ENCODE measurements at places on chromosomes 12 and 14.
A peak's percentile ranks its signal among the peaks of the same experiment; 100 is the strongest.

GRCh38 chr12:129109174-129110001 lies 256.1 kb downstream of the GLT1D1 start:
- DNase-seq: no peak

GRCh38 chr12:53984901-53985691 lies at the start of gene HOXC10:
Gene HOXC10, plus strand, starts transcription at chr12:53985146. Its CDS starts 114 bp downstream, at chr12:53985260.
- DNase-seq: peak; percentile 68

DNA sequence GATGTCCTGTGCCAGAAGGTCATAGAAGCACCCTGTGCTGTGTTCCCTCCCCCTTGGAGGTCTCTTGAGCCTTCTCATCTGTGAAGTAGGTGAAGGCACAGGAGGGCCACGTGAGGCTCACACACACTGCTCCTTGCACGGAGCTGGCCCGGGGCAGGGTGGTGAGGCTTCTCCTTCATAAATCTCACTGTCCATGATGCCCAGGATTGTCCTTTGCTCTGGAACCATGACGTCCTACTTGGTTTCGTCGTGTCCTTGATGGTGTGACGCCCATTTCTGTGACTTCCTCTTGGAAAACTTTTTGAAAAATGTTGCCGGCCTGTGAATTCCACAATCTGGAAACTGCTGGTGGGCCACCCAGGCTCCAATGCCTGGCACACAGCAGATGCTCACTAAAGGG lies 34.4 kb downstream of the SH2B3 start:
- no peak for DNase-seq

GRCh38 chr14:75521415-75522199 lies 662 bp upstream of the BATF start:
- DNase-seq: no peak

DNA sequence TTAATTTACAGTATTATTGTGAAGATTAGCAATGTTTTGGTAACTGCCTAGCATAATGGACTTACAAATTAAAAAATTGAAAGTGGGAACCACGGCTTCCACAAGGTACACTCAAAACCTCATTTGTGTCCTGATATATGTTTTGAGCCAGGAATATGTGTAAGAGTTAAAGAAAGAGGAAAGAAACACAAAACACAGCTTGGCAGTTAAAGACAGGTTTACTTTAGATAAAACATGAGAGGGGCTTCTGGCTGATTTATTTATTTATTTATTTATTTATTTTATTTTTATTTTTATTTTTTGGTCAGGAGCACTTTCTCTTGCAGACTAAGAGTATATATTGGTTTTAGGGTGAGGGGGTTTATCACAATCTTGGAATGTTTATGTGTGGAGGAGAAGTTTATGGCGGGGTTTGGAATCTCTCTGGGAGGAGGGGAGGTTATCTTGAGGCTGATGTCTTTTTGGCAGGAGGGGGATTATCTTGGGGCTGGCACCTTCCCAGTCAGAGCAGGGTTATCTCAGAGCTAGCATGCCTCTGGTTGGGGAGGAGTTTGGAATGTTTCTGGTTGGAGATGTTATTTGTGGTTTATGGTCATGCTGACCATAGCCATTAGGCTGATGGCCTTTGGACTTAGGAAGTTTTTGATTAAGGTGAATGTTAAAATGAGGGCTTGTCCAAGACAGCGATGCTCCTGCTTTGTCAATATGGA lies 436.7 kb downstream of the DAD1 start:
- no peak for DNase-seq

- no peak for DNase-seq
Measured at GRCh38 chr14:83566567-83566966, 1963.4 kb upstream of the FLRT2 start.

- DNase-seq: no peak
Measured at GRCh38 chr12:53063708-53064612, 14.1 kb downstream of the TNS2 start.

DNA sequence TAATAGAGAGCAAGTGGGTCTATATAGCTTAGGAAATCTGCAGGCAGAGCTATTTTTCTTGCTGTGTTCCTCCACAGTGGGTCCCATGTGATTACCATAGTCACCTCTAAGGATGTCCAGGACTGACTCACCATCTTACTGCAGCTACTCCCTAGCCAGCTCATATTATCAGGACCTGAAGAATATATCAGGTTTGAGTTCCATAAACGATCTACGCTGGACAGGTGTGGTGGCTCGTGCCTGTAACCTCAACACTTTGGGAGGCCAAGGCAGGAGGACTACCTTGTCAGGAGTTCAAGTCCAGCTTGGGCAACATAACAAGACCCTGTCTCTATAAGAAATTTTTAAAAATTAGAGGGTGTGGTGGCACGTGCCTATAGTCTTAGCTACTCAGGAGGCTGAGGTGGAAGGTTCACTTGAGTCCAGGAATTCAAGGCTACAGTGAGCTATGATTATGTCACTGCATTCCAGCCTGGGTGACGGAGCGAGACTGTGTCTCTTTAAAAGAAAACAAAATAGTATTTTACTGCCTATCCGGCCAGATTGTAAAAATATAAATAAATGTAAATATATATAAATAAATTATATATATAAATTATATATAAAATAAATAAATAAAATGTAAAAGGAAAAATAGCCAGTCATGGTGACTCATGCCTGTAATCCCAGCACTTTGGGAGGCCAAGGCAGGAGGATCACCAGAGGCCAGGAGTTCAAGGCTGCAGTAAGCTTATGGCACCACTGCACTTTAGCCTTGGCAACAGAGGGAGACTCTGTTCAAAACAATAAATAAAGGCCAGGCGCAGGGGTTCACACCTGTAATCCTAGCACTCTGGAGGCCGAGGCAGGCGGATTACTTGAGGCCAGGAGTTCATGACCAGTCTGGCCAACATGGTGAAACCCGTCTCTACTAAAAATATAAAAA lies 6.9 kb upstream of the SPRYD4 start:
- DNase-seq: no peak

DNA sequence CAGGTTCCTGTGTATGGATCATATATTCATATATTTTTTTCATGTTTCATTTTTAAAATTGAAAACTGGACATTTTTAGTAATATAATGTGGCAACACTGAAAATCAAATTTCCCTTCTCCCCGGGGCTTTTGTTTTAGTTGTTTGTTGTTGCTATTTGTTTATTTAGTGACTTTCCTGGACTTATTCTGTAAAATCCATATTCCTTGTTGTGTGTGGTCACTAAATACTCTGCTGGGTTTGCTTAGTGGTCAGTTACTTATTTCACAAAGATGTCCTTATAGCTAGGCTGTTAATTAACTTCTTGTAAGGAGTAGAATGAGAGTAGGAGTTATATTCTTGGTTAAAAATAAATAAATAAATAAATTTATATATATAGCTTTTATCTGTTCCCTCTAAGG lies 121.6 kb upstream of the MED13L start:
- DNase-seq: no peak

DNA sequence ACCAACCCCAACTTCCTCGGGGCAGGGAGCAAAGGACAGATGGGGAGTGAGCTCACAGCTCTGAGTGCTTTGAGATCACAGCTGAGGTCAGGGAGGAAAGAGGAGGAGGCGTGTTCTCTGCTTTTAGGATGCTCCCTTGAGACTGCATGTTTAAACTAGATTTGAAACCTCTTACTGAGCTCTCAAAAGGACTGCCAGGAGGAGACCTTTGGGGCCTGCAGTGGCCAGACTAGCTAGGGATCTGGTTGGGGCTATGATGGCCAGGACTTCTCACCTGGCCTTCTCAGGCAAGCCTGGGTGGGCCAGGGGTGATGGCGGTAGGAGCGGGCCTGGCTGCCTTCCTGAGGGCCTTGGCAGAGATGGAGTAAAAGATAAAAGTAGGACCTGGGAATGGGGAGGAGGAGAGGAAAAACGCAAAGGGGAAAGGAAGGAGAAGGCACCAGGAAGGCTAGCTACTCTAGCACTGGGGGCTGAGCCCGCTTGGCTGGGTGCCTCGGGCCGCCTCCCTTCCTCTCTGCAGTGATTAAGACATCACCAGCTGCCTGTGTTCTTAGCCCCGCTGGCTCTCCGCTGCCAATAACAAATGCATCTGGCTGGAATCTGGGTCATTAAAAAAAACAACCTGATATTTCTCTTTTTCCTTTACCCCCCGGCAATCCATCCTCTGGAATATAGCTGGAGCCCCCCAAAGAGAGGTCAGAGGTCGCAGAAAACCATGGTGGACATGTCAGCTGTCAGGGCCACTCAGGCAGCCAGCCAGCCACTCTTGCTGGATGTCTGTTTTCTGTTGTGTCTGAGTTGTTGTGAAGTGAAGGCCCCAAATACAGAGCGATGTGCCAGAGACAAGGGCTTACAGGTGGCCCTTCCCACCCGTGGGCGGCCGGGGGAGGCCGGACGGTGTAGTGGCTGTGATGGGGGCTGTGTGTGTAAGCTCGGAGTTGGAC lies 141.3 kb downstream of the TSPAN9 start:
- no peak for DNase-seq

DNA sequence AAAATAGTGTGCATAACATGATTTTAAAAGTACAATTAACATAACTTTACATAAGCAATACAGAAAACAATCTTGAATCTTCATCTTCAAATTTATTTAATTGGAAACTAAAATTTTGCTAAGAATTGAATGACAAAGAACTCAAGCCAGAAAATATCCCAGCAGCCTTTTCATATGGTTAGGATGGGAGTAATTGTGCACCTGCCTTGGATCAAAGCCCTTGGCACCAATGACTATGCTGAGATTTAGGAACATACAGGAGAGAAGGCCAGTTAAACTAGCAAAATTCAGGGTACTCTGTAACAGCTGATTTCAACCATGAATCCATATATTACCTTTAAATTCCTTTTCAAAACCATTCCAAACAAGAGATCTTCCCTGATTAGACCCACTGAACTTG lies 5.8 kb downstream of the KERA start:
- DNase-seq: no peak

DNA sequence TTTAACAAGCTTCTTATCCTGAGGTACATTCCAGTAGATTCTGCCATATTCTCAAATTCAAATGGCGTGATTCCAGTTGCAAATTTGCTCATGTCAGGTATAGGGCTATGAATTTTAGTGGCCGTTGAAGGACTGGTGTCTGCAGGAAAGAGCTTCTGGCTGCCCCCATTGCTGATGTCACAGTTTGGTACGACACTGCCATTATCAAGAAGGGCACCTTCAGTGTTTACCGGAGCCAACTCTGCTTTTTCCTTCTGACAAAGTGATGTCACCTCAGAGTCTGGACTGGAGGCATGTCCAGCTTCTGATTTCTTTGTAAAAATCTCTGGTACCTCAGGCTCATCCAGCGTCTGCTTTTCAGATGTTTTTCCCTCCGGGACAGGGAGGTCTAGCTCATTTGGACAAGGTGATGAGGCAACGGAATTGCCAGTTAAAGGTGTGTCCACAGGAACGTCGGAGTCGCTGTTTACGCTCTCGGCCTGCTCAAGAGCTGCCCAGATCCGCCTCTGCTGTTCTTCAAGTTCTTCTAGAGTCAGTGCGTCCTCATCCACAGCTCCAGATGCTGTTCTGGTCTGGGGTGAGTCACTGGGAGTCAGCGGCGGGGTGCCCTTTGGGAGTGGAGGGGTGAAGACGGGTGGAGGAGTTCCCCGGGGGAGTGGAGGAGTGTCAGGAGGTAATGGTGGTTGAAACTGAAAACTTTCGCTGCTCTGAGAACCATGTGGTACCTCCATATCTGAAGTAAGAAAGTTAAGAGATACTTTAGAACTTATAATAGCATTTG lies 27.0 kb downstream of the ZCCHC8 start:
- DNase-seq: no peak

GRCh38 chr12:116137318-116137717 lies 140.2 kb downstream of the MED13L start:
- DNase-seq: no peak

DNA sequence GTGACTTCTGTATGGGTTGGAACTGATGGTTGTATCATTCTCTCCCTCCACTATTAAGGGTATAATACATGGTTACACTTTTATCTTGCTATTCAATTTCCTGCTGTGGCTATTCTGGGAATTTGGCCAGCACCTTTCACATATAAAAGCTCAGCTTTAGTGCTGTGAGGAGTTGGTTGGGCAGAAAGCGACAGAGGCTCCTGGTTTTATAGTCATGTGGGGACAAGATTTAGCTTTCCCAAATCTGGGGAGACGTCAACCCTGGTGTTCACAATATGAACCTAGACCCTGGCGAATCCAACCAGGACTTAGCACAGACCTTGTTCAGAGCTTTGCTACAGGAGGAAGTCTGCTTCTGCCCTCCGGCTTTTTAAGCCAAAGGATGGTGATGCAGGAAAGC lies 36.5 kb downstream of the FOS start:
- no peak for DNase-seq
